ENCODE measurements at places on chromosomes 13 and 19.

- DNase-seq: no peak
Observed at GRCh38 chr13:37919329-37919880, 49.8 kb upstream of the TRPC4 start.

GRCh38 chr13:110057052-110057451, 249.9 kb downstream of the COL4A1 start:
- no peak for DNase-seq

GRCh38 chr19:19348266-19348665, 27.6 kb downstream of the MAU2 start:
- DNase-seq: no peak

- no peak for DNase-seq
Observed at GRCh38 chr13:99469041-99469440, 32.2 kb upstream of the TM9SF2 start.

DNA sequence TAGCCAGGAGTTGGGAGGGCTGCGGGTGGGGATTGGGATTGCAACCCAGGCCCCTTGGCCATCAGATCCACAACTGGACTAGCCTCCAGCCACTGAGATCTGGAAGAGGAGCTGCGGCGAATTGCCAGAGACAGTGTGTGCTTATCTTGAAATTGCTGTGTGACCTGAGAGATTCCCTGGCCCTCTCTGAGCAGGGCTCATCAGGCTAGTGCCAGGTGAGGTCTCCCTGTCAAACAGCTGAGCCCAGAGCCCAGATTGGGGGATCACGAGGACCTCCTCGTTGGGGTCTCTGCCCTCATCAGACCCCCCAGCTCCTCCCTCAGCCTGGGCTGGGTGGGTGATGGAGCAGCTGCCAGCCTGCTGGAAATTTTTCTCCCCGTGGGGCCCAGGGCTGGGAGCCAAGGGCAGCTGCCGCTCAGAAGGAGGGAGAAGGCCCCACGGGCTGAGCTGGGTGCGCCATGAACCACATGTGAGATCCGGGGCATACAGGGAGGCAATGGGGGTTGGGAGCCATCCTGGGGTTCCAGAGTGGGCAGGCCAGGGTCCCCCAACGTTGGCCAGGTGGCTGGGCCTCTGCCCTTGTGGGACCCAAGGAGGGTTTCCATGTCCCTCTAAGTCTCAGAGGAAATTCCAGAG, 7.2 kb downstream of the FUT5 start:
- DNase-seq: no peak

DNA sequence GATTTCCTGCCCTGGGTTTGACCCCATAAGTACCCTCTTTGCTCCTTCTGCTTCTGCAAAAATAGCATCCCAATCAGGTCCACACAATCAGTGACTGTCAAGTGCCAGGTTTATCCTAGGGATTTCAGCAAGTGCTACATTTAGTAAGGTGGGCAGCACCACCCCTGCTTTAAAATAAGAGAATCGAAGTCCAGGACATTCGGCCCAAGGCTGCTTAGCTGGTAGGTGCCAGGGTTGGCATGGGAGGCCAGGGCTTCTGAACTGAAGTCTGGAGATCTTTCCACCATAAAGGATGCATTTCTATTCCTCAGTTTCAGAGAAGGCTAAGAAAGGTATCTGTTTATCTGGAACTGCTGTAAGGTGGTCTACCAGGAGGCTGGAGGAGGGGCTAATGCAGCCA, 408.3 kb downstream of the ZNF536 start:
- no peak for DNase-seq

GRCh38 chr19:38559428-38560401, 58.0 kb downstream of the MAP4K1 start:
- no peak for DNase-seq

DNA sequence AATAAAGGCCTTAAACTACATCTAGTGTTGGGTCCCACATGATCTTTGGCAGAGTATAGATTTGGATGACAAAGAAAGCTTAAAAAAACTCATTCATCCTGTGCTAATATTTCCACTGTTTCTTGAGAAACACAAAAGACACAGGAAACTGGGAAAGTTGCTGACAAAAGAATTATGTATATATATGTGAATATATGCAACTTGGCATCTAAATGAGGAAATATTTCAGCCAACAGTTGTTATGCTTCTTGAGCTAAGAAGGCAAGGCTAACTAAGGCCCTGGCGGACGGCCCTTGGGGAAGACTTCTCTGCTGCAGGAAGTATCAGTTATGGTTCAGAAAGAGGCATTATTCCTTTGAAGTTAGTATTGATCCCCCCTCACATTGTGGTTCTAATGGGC, 491.8 kb downstream of the DIAPH3 start:
- DNase-seq: peak; percentile 34

- DNase-seq: no peak
Observed at GRCh38 chr19:30799865-30800755, 427.9 kb downstream of the ZNF536 start.

GRCh38 chr13:33213797-33214196, 71.8 kb downstream of the STARD13 start:
- DNase-seq: no peak

DNA sequence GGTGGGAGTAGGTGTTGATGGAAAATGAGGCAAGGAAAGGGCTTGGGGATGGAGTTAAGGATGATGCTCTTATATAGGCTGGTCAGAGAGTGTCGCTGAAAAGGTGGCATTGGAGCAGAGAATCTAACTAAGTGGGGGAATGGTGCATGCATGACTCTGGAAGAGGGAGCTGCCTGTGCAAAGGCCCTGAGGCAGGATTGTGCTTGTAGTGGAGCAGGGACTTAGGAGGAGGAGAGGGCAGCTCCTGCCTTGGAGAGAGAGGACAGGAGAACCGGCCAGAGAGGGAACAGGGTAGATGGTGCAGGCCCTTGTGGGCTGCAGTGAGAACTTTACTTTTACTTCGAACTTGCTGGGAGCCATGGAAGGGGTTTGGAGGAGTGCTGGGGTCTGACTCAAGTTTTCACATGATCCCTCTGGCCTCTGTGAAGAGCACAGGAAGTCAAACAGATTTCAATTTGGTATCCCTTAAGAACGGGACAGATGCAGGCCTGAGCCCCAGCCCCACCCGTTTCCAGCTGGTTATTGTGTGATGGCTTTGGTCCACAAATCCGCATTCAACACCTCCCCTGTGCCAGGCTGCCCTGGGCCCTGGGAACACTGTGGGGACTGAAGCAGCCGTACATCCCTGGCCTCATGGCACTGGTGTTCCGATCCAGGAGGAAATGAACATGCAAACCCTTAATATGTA, 7.0 kb downstream of the AP2A1 start:
- DNase-seq: no peak

- peak; percentile 78 for DNase-seq
Observed at GRCh38 chr19:2391118-2391725, 31.2 kb downstream of the TMPRSS9 start.

DNA sequence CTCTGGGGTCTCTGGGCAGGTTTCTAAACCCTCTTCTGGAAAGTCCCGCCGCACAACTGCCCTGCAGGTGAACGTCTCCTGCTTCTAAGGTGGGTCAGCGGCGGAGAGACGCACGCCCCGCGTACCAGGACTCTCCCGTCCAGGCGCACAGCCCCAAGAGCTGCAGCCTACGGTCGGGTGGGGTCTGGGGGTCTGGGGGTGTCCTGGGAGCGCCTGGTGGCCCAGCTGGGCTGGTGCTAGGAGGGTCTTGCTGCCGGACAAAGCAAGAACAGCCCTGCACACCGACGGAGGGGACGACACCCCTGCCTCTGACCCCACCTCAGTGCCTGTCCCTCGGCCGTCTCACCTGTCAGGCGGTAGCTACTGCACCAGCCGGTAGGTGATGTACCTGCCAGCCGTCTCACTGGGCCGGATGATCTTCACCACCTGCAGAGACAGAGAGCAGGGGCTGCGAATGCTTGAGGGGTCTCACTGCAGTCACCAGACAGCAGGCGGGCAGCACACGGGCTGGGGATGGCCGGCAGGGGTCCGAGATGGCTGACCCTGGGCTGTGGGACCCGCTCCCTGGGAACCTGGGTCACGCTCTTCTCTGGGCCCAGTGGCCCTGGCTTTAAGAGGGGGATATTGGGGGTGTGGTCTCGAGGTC, 5.9 kb downstream of the POLR2E start:
- DNase-seq: no peak
